GM12892 (cell line): ENCODE measurements at places on chromosomes 5 and 9.

- no peak for DNase-seq
Observed at GRCh38 chr9:12718482-12719026, 25.4 kb downstream of the TYRP1 start.

DNA sequence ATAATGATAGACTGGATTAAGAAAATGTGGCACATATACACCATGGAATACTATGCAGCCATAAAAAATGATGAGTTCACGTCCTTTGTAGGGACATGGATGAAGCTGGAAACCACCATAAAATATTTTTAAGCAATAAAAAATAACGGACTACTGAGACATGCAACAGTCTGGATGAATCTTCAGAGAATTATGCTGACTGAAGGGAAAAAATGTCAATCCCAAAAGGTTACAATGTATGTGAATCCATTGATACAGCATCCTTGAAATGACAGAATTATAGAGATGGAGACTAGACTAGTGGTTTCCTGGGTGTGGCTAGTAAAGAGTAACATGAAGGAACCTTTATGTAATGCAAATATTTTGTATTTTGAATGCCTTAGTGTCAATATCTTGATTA lies 1808.6 kb upstream of the NUDT12 start:
- DNase-seq: no peak

GRCh38 chr5:137234973-137235943 lies 263.9 kb downstream of the SPOCK1 start:
- no peak for DNase-seq

- DNase-seq: no peak
Observed at GRCh38 chr9:105241356-105242043, 3.0 kb upstream of the SLC44A1 start.

DNA sequence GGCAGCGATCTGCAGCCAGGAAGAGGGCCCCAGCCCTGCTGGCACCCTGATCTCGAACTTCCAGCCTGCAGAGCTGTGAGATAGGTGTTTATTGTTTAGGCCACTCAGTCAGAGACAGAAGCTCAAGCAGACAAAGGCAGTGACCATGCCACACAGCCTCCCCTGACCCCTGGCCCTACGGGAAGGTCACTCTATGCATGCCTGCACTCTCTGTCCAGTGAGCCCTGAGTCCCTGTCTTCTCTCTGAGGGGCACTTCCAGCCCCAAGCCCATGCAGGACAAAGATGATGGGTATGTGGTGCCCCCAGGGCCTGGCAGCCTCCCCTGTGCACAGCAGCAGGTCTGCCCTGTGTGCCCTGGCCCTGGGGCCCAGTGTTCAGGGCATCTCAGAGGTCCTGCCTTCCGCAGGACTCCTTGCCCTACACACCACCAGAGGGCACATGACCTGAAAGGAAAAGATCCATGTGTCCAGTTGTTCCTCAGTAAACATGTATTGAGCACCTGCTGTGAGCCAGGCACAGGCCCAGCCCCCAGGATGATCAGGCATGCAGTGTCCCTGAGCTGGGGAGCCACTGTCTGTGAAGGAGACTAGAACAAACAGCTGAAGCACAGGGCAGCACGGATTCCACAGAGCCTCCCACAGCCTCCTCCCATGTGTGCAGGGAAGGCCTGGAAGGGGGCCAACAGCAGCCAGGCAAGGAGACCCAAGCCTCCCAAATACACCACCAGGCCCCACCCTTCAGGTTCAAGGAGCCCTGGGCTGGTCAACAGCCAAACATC lies 109.3 kb downstream of the ATPSCKMT start:
- DNase-seq: no peak

- DNase-seq: no peak
Observed at GRCh38 chr9:20358207-20358606, 264.1 kb downstream of the MLLT3 start.

GRCh38 chr5:107483231-107484024 lies 187.3 kb downstream of the EFNA5 start:
- no peak for DNase-seq

DNA sequence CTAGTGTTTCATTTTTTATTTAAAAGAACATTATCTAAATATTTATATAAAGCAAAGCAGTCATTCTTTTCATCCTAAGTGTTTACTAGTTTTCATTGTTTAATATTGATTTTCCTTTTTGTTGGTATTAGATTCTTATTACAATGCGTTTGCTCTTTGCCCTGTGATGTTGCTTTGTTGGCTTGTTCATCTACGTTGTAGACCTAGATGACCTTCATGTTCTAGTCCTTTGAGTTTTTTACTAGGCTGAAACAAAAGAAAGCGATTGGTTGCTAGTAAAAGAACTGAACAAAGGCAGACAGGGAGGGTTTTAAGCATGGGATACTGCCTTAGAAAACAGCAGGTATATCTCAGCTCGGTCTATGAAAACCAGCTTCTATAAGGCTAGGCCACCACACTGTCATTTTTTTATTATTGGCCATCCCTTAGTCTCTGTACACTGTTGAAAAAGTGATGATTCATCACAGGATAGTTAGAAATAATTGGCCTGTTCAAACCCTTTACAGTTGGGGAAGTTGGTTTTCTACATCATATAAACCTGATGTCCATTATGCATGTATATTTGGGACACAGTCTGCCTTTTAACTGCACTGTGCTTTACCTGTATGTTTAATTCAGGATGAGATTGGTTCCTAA lies 119.0 kb downstream of the ZCCHC7 start:
- DNase-seq: no peak

- no peak for DNase-seq
Observed at GRCh38 chr5:68250661-68251298, 35.2 kb downstream of the PIK3R1 start.

DNA sequence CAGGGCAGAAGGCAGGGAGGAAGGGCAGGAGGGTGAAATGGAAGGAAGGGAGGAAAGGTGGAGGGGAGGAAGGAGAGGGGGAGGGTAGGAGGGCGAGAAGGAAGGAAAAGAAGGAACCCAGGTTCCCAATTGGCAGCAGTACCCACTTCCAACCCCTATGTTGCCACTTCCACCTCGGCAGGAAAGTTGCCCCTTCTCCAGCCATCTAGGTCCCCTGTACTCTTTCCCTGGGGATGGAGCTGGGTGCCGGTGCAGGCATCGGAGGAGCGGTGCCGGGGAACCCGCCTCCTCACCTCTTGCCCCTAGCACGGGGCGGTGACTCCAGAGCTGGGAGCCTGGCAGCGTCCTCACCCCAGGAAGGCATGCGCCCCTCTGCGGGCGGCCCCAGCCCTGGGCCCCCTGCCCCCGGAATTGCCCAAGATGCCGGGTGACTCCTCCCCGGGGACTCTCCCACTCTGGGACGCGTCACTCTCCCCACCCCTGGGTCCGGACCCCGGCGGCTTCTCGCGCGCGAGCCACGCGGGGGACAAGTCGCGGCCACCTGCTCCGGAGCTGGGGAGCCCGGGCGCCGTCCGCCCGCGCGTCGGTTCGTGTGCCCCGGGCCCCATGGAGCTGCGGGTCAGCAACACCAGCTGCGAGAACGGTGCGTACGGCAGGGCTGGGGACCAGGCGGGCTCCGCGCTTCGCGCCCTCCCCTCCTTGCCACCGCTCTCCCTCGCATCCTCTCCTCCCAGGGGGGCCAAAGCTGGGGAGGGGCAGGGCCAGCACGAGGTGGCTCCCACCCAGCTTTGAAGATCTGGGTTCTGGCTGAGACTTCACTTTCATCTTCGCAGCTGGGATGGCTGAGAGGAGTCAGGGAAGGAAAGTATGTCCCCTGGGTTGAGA lies at the start of gene NIPAL4:
Gene NIPAL4, plus strand, starts transcription at position 499 of the 885 bp plus-strand sequence. Its CDS starts 108 bp downstream, at position 607.
- peak; percentile 34 for DNase-seq

- no peak for DNase-seq
Observed at GRCh38 chr9:37197158-37198038, 77.0 kb downstream of the ZCCHC7 start.

GRCh38 chr9:100098046-100098886 lies 534 bp downstream of the ERP44 start:
- DNase-seq: no peak

GRCh38 chr9:72912476-72913381 lies 40.1 kb downstream of the ALDH1A1 start:
- no peak for DNase-seq

DNA sequence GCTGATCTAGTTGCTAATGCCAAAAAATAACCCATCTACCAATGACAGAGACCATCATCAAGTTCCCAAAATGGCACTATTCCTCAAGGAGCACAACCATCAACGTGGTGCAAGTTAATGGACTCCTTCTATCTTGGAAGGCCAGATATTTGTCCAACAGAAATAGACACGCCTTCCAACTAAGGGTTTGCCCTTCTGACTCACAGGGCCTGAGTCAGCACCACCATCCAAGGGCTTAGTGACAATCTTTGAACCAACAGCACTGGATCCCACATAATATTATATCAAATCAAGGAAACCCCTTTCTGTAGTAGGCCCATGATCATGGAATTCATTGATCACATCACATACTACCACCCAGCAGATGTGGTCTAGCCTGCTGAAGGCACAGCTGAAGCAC lies 84.3 kb downstream of the MED27 start:
- DNase-seq: no peak

GRCh38 chr9:78103971-78104433 lies 72.4 kb upstream of the GNAQ start:
- no peak for DNase-seq

- DNase-seq: no peak
Observed at GRCh38 chr5:149635394-149635793, 54.1 kb downstream of the ARHGEF37 start.

DNA sequence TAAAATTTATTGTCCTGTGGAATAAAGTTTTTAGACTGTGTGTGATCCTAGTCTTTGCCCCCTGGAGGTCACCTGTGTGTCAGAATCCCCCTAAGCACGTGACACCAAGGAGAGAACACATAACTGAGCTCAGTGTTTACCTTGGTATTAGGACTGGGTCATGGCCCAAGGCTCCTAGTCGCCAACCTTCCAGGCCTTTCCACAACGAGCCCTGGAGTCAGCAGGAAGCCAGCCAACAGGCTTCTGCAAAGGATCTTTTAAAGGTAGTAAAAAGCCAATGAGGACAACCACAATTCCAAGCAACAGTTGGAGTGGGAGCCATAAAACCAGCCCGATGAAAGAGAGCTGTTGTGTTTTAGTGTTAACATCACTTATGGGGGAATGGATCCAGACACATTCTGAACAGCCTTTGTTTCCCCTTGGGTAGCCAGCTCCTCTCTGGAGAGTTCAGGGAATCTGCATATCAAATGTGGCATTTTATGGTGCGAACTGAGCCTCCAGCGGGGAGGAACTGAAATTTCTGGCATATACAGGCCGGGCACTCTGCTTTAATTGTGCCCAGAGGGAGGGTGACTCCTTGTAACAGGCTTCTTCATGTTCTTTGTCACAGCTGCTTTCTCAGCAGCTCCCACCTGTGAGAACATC lies 239.9 kb downstream of the FSTL4 start:
- DNase-seq: no peak

DNA sequence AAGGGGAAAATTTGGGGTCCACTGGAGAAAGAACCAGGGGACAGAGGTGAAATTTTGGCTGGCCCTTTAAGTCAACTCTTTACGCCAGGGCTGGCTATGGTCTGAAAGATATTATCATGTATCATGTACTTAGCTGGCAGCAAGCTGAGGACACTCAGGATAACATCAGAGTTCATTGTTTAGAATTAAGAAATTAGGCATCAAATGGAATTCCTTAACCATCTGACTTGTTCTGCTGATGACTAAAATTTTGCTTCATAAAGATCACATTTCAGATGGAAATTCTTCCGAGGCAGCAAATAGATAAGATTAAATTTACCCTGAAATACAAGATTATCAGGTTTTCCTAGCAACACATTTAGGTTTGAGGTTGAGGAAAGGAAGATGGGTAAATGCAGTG lies 269.4 kb upstream of the KLF9 start:
- DNase-seq: no peak

GRCh38 chr5:143314659-143315058 lies 88.8 kb downstream of the NR3C1 start:
- no peak for DNase-seq

DNA sequence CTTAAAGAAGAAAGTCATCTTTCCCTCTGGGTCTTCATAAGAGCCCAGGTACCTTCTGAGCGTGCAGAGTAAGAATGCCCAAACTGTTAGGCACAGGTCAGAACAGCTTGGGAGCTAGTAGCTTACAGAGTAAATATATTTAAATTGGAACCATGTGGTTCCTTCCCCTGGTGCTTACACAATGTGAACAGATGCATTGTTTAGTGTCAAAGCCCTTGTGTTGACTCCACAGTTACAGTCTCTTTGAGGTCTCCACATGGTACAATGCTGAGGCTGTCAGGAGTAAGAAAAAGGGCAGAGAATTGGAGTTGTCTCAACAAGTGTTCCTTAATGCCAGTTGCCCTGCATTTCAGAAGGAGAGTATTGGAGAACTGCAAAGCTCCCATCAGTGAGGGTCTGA lies 188.5 kb downstream of the PAPPA start:
- DNase-seq: no peak

- no peak for DNase-seq
Observed at GRCh38 chr9:110954822-110955291, 83.4 kb downstream of the LPAR1 start.

DNA sequence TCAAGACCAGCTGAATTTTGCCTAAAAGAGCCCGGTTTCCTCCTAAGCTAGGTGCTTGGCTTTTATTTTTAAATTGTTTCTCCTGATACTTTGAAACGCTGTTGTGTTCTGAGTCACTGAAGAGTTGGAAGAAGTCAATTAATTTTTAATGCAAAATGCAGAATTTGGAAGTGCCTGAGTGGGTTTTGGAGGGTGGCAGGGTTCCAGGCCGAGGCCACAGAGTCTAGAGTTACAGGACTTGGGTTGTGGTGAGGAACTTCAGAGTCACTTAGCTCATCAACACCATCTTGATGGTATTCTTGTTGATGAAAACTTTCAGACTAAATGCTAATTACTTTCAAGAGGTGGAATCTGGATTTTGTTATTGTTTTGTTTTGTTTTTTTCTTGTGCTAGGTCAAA lies 130.6 kb downstream of the PDZD2 start:
- no peak for DNase-seq

DNA sequence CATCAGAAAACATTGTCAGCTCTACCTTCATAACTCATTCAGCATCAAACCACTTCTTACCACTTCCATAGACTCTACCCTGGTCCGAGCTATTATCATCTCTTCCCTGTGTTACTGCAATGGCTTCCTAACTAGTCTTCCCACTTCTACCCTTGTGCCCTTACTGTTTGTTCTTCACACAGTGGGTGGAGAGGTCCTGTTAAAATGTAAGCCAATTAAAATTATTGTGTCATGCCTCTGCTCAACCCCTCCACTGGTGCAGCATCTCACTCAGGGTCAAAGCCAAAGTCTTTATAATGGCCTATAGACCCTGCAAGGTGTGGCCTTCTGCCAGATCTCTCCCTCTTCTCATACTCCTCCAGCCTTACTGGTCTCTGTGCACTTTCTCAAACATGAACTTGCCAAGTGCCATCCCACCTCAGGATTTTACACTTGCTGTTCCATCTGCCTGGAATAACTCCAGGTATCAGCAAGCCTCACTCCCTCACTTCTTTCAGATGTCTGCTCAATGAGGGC lies 22.8 kb upstream of the ARAP3 start:
- no peak for DNase-seq
